Hematopoietic multipotent progenitor cell treated with erythropoietin and hydrocortisone succinate and interleukin-3 and kit ligand, for 8 days (in vitro differentiated cells): ENCODE measurements at places on chromosomes 6 and 20.

DNA sequence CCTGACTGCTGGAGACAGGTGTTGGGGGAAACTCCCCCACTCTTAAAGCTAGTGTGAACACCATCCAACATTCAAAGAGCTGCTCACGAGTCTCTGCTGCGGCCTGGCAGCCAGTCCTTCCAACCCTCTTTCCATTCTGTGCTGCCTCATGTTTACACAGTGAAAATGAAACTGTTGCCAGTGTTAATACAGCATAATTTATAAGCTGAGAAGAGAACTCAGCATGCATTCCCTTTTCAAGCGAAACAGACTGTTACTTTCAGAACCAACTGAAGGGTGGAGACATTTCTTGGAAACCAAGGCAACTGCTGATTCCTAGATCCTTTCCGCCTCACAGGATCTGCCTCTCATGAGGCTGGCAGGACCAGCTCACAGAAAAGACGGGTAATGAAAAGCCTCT, 533.8 kb upstream of the ID4 start:
- no peak for DNase-seq

- no peak for DNase-seq
These were observed 106.4 kb downstream of the GMPR start for GRCh38 chr6:16344756-16345155.

DNA sequence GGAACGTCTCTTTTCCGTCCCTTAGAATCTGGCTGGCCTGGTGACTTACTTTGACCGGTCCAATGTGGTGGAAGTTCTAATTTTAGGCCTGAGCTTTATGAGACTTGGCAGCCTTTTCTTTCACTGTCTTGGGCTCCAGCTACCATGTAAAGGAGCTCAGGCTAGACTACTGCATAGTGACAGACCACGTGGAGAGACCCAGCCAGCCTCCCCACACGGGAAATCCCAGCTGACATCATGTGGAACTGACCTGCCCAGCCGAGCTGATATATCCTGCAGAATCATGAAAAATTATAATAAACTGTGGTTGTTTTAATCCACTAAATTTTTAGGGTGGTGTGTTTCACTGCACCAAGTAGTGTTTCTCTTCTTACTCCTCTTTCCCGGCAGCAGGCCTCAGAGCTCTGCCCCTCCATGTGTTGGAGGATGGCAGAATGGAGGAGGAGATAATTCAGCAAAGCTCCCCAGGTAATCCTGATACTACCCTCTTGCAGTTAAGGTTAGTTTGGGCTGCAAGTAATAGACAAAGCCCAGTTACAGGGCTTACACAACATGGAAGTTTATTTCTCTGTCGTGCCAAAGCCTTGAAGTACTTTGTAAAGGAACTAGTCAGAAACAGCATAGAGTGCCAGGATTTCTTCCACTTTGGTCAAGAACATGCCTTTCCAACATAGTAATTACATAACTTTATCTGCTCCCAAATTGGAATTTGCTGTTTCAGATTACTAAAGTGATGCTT, 87.5 kb downstream of the SH3BGRL2 start:
- no peak for DNase-seq

DNA sequence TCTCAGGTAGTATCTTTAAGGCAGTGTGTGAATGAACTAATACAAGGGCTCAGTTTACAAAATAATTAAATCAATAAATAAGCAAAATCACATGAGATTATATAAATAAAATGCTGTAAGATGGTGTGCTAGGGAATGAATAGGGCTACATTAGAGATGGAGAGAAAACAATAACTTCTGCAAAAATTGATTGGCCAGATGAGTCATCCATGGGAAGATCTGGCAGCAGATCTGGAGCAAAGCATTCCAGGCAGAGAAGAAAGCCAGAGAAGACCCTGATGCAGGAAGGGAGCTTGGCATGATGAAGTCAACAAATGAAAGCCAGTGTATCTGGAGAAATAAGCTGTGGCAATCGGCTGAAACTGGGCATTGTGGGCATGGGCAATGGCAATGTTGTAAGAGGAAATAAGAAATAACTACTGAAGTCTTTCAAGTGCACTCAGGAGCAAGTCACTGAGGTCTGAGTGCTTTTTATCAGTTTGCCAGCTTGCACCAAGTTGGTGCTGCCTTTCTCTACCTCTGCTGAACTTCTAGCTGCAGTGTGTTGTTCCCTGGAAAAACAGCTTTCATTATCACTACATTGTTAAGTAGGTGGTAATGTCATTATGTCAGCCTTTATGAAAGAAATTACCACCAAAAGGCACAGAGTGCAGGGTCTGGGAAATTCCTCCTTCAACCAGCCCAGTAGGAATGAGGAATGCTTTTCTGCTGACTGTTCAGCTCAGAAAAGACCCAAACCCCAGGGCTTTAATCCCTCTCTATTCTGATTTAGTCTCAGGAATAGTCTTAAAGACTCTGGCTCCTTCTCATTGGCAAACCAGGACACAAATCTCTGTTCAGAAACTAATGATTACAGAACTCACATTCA, 231.6 kb downstream of the HTR1B start:
- no peak for DNase-seq

- peak; percentile 32 for DNase-seq
These were observed 10.7 kb downstream of the DLL1 start for GRCh38 chr6:170279977-170280688.

GRCh38 chr6:133955582-133956415, 2.8 kb downstream of the TBPL1 start:
- no peak for DNase-seq

GRCh38 chr6:97222903-97223302, 60.1 kb downstream of the MMS22L start:
- DNase-seq = no peak

GRCh38 chr6:80610846-80611245, 504.4 kb downstream of the BCKDHB start:
- DNase-seq = no peak

GRCh38 chr6:141851063-141851462, 281.7 kb upstream of the GJE1 start:
- DNase-seq = no peak

GRCh38 chr6:168149015-168149414, 70.0 kb upstream of the FRMD1 start:
- DNase-seq = no peak

DNA sequence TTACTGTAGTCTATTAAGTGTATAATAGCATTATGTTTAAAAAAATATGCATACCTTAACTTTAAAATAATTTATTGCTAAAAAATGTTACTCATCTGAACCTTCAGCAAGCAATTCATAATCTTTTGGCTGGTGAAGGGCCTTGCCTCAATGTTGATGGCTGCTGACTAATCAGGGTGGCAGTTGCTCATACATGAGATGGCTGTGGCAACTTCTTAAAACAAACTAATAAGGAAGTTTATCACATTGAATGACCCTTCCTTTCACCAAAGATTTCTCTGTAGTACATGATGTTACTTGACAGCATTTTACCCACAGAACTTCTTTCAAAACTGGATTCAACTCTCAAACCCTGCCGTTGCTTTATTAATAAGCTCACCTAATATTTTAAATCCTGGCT, 84.0 kb downstream of the TASP1 start:
- no peak for DNase-seq

- DNase-seq = no peak
These were observed 76.2 kb downstream of the CDH26 start for GRCh38 chr20:60034231-60035110.

DNA sequence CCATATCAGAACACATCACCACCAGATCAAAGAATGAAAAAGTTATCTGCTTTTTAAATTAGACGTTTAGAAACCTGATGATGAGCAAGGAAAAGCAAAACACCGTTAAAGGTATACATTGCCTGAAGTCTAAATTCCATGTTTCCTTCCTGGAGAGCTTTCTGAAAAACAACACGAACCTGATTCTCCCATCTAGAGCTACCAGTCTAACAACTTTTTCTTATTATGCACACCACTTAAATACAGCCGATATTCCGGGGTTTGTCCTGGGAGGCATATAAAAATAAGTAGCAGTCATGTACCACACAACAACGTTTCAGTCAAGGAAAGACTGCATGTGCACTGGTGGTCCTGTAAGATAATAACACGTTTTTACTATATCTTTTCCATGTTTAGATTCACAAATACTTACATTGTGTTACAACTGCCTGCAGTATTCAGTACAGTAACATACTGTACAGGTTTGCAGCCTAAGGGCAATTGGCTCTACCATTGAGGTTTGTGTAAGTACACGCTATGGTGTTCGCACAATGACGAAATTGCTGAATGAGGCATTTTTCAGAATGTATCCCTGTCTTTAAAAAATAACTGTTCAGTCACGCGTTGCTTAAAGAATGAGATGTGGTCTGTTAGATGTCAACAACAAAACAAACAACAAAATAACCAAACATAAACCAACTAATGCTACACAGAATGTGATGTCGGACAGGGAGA, 19.1 kb upstream of the LYRM2 start:
- DNase-seq = no peak

- no peak for DNase-seq
These were observed 83.3 kb downstream of the RCAN2 start for GRCh38 chr6:46407776-46408530.

- DNase-seq = no peak
These were observed 62.5 kb upstream of the TIAM2 start for GRCh38 chr6:154932515-154933027.

GRCh38 chr6:168826078-168826390, 385.1 kb downstream of the SMOC2 start:
- DNase-seq = no peak

- no peak for DNase-seq
These were observed 2.5 kb downstream of the FAM162B start for GRCh38 chr6:116763048-116763447.

- DNase-seq = no peak
These were observed 387.1 kb upstream of the JARID2 start for GRCh38 chr6:14858808-14859207.

GRCh38 chr20:12270863-12271262, 353.2 kb downstream of the BTBD3 start:
- DNase-seq = no peak

DNA sequence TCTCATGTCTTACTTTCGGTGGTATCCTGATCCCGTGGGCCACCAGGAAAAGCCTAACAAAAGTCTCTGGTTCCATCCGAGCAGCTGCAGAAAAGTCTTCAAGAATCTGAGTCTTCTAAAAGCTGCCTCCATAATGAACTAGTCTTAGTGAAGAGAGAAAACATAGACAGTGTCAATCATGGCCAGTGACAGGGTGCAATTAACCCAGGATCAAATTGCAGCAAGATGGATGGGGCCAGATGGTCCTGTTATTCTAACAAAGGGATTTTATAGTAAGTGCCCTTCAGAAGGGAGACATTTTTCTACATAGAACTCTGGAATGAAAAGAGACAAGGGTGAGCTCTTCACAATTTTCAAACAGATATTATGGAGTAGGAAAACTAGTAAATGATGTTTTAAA, 281.6 kb upstream of the ZFP64 start:
- no peak for DNase-seq

GRCh38 chr20:41135187-41135887, 2.0 kb upstream of the PLCG1 start:
- DNase-seq = peak; percentile 55

DNA sequence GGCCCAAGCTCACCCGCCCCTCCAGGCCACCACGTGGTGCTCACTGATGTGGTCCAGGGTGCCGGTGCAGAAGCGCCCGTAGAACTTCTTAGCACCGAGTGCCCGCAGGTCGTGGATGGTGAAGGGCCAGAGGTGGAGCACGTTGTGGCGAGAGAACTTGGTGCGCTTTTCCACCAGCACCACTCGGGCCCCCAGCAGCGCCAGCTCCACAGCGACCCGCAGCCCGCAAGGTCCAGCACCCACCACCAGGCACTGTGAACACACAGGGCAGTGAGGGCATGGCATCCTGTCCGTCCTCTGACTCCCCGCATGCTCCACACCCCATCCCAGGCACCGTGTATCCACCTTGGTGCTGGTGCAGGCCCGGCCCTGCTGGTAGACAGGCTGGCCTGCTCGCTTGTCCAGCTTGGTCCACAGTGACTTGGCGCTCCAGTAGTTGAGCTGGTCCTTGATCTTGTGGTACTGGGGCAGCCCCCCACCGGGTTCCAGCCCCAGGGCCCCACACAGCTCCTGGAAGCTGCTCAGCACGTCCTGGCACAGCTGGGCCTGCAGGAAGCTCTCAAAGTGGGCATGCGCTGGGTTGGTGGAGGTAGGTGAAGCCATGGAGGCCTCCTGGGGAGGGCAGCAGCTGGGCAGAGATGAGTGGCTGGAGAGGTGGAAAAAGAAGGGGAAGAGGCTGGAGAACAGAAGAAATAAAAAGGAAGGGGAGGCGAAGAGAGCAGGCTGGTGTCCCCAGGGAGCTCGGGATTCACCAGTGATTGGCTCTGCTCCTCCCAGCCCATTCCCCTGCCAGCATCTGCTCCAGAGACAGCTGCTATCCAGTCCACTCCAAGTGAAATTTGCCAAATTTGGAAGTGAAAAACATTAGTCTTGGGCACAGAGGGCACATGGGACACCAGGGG, 1.7 kb downstream of the MICAL1 start:
- DNase-seq = no peak

- DNase-seq = no peak
These were observed 397.5 kb upstream of the ARID1B start for GRCh38 chr6:156379392-156380289.

DNA sequence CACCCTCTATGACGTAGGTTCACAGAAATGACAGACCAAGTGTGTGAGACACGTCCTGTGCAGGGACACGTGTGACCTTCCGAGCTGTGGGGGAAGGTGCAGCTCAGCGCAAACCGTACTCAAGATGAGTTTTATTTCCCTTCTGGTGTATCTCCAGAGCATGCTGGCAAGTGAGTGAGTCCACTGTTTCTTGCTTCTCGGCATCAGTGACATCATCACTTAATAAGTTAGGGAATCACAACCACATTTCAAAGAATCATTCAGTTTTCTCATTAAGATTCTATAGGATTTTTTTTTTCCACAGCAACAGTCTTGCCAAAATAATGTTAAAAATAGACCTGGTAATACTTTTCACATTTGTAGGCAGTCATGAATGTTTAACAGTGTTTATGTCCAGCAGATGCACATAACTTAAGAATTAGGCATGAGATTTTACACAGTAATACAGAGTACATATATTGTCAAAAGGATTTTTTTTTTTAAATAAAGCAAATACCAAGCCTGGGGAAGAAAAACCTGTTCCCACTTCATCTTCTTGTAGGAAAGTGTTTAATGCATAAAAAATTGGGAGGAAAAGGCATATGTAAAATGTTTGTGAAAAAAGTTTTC, 417.8 kb downstream of the CDC5L start:
- DNase-seq = no peak

GRCh38 chr6:147201885-147202515, 2.2 kb upstream of the STXBP5 start:
- peak; percentile 81 for DNase-seq

- DNase-seq = no peak
These were observed 19.1 kb downstream of the ZFP64 start for GRCh38 chr20:52172392-52173047.
